Activated CD8-positive, alpha-beta memory T cell treated with anti-CD3 and anti-CD28 coated beads for 1 hour (primary cell): ENCODE measurements at places on chromosomes 1 and 21.

DNA sequence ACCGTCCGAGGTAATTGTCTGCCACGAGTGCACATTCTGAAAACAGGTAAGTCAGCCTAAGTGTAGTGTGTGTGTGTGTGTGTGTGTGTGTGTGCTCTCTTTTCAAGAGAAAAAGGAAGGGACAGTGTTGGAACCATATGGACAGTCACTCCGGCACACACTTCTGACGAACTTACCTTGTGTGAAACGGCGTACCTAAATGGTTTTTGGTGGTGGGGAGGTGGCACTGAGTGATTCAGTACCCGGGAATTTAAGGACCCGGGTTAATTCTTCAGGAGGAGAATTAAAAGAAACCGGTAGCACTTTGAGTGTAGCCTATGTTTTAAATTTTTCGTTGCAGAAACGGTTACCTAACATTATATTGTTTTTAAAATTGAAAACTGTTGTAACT lies 286 bp downstream of the ODR4 start:
- no peak for DNase-seq

- DNase-seq, result no peak
Measured at GRCh38 chr1:208219659-208220282, 24.4 kb downstream of the PLXNA2 start.

DNA sequence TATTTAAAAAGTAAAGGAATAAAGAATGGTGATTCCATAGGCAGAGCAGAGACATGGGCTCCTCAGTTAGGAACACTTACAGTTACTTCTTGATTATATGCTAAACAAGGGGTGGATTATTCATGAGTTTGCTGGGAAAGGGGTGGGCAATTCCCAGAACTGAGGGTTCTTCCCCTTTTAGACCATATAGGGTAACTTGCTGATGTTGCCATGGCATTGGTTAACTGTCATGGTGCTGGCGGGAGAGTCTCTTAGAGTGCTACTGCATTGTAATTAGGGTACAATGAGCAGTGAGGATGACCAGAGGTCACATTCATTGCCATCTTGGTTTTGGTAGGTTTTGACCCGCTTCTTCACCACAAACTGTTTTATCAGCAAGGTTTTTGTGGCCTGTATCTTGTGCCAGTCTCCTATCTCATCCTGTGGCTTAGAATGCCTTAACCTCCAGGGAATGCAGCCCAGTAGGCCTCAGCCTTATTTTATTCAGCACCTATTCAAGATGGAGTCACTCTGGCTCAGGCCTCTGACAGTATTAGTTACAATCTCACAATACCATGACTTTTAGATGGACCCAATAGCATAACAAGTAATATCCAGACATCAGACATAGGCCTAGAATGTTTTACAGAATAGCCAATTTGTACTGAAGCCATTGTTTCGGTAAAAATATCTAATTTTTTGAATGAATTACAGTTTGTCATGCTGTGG lies 106.8 kb downstream of the ZBTB18 start:
- DNase-seq, result no peak

DNA sequence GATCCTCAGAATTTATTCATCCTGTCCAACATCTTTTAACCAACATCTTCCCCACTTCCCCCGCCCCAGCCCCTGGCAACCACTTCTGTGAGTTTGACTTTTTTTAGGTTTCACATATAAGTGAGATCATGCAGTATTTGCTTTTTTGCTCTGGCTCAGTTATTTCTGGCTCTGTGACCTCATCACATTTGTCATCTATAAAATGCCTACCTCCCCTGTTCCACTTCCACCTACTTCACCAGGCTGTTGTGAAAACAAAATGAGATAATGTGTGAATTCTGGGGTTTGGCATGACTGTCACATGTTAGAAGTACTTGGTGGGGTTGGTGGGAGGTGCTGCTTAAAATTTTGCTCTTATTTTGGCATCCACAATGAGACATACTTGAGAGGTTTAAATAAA lies 18.4 kb downstream of the HHAT start:
- no peak for DNase-seq

DNA sequence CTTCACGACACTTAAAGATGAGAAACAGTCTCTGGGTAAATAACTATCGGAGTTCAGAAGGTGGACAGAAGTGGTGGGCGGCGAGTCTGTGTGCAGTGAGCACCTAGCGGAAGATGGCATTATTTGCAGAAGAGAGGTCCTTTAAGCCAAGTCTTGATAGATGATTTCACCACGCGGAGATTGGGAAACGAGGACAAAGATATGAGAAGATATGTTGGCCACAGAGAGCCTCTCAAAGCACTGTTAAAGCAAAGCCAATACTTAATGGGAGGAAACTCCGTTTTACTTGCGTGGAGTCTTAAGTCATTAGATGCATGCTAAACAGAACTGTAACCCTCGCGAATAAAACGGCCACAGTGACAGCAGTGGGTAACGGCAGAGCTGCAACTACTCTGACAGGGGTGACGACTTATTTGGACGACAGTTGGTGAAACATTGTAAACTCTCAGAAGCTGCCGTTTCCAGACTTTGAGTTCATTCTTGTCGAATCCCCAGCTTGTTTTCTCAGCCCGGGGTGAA lies 577 bp upstream of the CEP350 start:
- DNase-seq, result no peak

- no peak for DNase-seq
Measured at GRCh38 chr1:170296642-170297041, 150.9 kb downstream of the NTMT2 start.

DNA sequence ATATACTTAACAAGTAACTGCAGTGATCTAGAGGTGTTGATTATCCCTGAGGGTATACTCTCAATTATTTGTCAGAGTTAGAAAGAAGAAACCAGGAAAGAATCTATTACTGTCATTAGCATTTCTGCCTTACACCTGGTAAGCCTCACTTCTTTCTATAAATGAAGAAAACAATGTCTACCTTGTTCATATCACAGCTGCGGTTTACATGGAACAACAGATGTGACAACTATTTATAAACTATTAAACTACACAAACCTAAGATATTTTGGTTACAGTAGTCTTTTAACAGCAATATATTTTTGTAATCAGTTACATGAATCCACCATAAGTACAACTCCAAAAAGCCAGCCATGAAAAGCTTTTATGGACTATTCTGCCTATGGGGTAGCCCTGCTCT lies 40.7 kb downstream of the GON4L start:
- no peak for DNase-seq

- no peak for DNase-seq
Measured at GRCh38 chr1:9473032-9473807, 66.0 kb upstream of the SLC25A33 start.

DNA sequence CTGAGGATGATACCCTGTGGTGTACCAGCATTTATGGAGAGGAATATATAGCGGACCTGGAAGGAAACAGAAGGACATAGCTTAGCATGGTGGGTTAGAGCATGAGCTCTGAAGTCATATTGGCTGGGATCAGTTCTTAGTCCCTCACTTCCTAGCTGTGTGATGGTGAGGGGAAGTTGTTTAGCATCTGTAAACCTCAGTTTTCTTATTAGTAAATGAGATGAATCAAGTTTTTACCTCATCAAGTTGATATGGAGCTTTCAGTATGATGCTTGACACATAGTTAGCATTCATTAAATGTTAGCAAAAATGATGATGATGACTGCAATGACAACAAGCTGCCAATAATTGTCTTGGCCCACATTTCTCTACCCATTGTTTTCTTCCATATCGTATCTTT lies 84.8 kb downstream of the NEK7 start:
- no peak for DNase-seq
